Activated CD8-positive, alpha-beta T cell treated with anti-CD3 and anti-CD28 coated beads, Interleukin-2, amount 10 ng/mL, durations not matched to agents 7 days and 5 days (primary cell): ENCODE measurements at places on chromosomes 2 and 18. TPM values are rescaled to one million over a fixed set of nuclear protein-coding genes. Genes with fewer than 3 reads are reported as not detected.
A peak's percentile ranks its signal among the peaks of the same experiment; 100 is the strongest.

DNA sequence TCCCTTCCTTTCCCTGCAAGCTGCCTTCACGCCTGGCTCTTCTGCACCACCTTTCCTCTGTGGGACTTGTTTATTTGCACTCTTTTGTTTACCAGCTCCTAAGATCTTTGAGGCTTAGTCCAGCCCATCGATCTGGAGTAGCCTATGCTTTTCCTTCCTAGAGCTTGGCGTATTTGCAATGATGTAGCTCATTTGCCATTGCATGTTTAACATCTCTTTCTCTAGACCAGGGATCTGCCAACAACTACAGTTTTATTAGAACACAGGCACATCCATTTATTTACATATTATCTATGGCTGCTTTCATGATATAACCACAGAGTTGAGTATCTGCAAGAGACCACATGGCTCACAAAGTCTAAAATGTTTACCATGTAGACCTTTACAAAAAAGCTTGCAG is 150.4 kb downstream of the RAPGEF4 start:
- H3K27me3 ChIP-seq: peaks cover 8% of the 10 kb centered on the region
- no peak overlapping the region for H3K4me3 ChIP-seq
- no peak overlapping the region for H3K27ac ChIP-seq
- H3K4me1 ChIP-seq: no peaks in the 10 kb centered on the region
- H3K36me3 ChIP-seq: no peaks in the 10 kb centered on the region

DNA sequence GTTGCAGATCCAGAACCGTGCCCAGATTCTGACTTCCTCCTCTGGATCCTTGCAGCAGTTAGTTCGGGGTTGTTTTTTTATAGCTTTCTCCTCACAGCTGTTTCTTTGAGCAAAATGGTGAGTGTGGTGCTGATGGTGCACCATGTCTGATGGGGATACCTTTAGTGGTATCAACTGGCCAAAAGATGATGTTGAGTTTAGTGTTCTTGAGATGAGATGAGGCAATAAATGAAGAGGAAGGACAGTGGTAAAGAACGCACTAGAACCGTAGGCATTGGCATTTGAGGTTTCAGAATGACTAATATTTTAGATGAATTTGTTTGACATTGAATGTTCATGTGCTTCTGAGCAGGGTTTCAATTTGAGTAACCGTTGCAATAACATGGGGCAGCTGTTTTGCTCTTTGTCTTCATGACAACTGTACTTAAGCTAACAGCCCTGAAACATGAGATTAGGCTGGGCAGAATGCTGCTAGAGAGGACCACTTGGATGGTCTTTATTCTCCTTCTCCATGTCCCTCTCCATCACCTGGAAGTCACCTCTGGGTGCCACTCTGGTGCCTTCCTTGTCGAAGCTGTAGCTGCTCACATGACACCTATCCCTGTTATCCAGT is 3.9 kb downstream of the CTLA4 start:
- peak overlapping the region; percentile 97 for H3K27ac ChIP-seq
- H3K27me3 ChIP-seq: no peaks in the 10 kb centered on the region
- peaks cover 43% of the 10 kb centered on the region for H3K36me3 ChIP-seq
- DNase-seq: peak; percentile 72

DNA sequence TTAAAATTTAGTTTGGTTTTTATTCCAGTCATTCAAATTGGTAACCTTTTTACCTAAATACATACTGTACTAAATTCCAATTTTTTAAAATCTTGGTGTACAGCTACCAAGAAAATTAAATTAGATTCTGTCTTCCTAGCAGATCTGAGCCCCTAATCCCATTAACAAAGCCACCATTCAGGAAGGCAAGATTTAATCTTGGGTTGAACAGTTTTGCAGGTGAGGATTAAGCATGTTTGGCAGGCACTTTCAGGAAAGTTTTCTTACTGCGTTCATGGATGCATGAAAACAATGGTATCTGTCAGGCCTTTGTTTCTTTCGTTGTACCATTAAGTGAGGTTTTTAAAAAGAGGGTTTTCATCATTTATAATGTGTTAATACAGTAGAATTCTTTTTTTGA is 32.8 kb downstream of the ITPRID2 start:
- H3K36me3 ChIP-seq: peaks cover 36% of the 10 kb centered on the region
- no peak for DNase-seq
- no peaks in the 10 kb centered on the region for H3K4me1 ChIP-seq
- H3K27ac ChIP-seq: no peak overlapping the region

GRCh38 chr2:240911641-240912265 is 5.6 kb downstream of the CROCC2 start:
- H3K4me1 ChIP-seq: no peaks in the 10 kb centered on the region
- no peaks in the 10 kb centered on the region for H3K36me3 ChIP-seq
- H3K27ac ChIP-seq: no peak overlapping the region
- H3K4me3 ChIP-seq: no peak overlapping the region

DNA sequence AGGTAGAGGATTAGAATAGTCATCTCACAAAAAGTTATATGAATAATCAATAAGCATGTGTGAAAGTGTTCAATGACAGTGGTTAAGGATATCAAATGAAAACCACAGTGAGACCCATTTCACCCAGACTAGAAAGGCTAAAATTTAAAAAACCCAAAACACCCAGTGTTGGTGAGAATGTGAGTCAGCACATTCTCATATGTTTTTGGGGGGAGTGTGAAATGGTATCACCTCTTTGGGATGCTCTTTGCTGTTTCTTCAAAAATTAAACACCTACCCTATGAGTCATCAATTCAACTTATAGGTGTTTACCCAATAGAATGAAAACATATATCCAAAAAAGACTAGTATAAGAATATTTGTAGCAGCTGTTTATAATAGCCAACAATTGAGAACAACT is 69.8 kb downstream of the MAP3K20 start:
- H3K27ac ChIP-seq: no peak overlapping the region
- H3K36me3 ChIP-seq: peaks cover 19% of the 10 kb centered on the region
- no peak for DNase-seq
- H3K27me3 ChIP-seq: no peaks in the 10 kb centered on the region
- H3K4me1 ChIP-seq: peaks cover 26% of the 10 kb centered on the region
- no peak overlapping the region for H3K4me3 ChIP-seq

- H3K4me3 ChIP-seq: no peak overlapping the region
- no peak overlapping the region for H3K27ac ChIP-seq
- peaks cover 25% of the 10 kb centered on the region for H3K27me3 ChIP-seq
These were observed 917 bp upstream of the PRKAG3 start for GRCh38 chr2:218832520-218832919.

GRCh38 chr18:50128506-50129271 is 66.3 kb downstream of the MYO5B start:
- H3K4me3 ChIP-seq: no peak overlapping the region
- H3K4me1 ChIP-seq: no peaks in the 10 kb centered on the region
- DNase-seq: no peak
- no peaks in the 10 kb centered on the region for H3K36me3 ChIP-seq
- no peak overlapping the region for H3K27ac ChIP-seq

DNA sequence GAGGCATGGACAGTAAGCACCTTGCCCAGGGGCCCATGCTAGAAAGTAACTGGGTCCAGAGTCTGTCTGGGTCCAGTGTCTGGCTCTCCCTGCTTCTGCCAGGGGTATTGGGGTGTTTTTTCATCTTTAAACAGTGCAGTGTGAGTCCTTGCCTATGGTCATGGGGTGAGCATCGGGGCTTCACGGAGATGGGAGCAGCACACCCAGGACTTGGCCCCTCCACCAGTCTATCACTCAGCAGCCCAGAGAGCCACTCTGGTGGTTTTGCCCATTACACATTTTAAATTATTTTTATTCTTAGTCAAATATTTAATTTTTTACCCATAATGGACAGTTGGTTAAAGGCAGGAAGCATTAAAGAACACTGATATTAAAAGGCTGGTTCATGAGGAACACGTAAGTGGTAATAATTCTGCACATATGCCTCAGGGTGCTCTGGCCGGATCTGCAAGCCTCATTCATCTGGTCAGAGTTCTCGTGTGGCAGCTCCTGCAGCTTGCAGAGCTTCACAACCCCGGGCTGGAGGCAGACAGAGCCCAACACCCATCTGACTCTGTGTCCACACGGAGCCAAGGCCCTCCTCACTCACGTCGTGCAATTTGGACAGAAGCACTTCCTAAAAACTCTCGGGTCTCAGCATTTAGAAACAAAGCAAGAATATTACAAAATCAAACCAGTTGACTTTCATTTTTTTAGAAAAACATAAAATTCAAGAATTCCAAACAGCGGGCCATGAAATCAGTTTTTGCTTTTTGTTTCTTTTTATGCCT is 204.1 kb downstream of the CTIF start:
- no peak overlapping the region for H3K27ac ChIP-seq
- no peaks in the 10 kb centered on the region for H3K4me1 ChIP-seq
- DNase-seq: no peak
- no peaks in the 10 kb centered on the region for H3K36me3 ChIP-seq
- no peaks in the 10 kb centered on the region for H3K27me3 ChIP-seq
- no peak overlapping the region for H3K4me3 ChIP-seq

- peaks cover 34% of the 10 kb centered on the region for H3K4me1 ChIP-seq
- peaks cover 51% of the 10 kb centered on the region for H3K36me3 ChIP-seq
- no peak for DNase-seq
- no peaks in the 10 kb centered on the region for H3K27me3 ChIP-seq
- H3K27ac ChIP-seq: peak overlapping the region; percentile 96
- peak overlapping the region; percentile 89 for H3K4me3 ChIP-seq
These were observed 872 bp downstream of the RDH14 start for GRCh38 chr2:18559531-18560030.

DNA sequence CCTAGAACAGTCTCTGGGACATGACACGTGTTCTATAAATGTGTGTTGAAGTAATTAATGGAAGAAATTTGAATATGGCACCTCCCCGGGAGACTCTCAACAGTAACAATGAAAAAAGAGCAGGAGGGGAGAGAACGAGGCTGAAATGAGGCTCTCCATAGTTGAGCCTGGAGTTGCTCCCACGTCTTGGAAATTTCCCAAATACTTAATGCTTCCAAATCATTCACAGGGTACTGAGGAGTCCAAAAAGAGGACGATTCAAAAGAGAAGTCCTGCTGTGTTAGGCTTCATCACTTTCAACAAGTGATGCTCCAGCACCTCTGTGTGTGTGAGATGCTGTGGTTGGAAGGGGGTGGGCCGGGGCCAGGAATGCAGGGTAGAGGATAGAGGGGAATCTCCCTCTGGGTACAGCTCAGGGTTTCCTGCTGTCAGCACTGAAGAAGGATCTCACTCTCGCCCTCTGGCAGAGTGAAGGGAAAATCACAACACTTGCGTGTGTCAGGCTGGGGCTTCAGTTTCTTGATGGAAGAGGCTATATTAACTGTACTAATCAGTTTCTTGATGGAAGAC is 18.1 kb upstream of the ZNF407 start:
- no peak overlapping the region for H3K27ac ChIP-seq
- H3K27me3 ChIP-seq: peaks cover 25% of the 10 kb centered on the region
- H3K36me3 ChIP-seq: no peaks in the 10 kb centered on the region
- H3K4me1 ChIP-seq: no peaks in the 10 kb centered on the region
- no peak for DNase-seq

GRCh38 chr2:43332653-43333052 is 106.2 kb upstream of the ZFP36L2 start:
- H3K4me3 ChIP-seq: no peak overlapping the region
- no peaks in the 10 kb centered on the region for H3K27me3 ChIP-seq
- no peak overlapping the region for H3K27ac ChIP-seq
- H3K36me3 ChIP-seq: peaks cover 4% of the 10 kb centered on the region
- H3K4me1 ChIP-seq: peaks cover 5% of the 10 kb centered on the region

DNA sequence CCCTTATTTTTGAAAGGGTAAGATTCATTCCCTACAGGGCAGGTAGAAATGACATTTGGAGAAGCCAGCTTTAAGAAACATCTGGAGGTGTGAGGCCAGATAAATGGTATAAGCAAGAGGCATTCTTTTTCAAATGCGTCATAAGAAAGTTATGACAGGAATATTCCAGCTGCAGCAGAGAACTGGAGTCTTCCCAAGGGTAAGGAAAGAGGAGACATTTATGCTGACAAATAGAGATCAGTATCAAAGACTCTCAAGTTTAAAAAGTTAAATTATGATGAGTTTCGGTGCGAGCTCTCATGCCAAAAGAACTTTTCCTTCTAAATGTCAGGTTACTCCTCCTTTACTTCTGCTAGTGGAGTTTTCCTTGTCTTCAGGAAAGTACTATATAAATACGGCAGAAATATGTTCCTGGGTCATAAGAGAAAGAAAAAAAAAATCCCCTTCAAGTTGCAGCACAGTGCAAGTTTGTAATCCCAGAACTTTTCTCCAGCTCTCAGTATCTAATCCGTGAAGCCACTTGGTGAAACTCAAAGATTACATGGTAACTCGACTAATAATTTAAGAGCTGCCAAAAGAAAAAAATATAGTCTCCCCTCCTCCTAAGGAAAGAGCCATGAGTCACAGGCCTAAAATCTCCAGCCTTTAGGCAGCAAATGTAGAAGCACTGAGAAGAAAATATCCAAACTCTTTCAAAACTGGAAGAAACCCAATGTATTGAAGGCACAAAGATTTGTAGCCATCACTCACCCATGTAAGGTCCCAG is 428.1 kb downstream of the MEIS1 start:
- H3K36me3 ChIP-seq: no peaks in the 10 kb centered on the region
- no peak overlapping the region for H3K27ac ChIP-seq
- DNase-seq: no peak
- H3K4me3 ChIP-seq: no peak overlapping the region
- no peaks in the 10 kb centered on the region for H3K27me3 ChIP-seq
- no peaks in the 10 kb centered on the region for H3K4me1 ChIP-seq

GAREM1 gene
- not detected for total RNA-seq

UGT1A5 gene
- not detected for total RNA-seq

IFT172 gene
- 11.2 TPM for total RNA-seq

ALPI gene
- not detected for total RNA-seq
